ENCODE measurements at places on chromosomes 1 and 21.
A peak's percentile ranks its signal among the peaks of the same experiment; 100 is the strongest.

DNA sequence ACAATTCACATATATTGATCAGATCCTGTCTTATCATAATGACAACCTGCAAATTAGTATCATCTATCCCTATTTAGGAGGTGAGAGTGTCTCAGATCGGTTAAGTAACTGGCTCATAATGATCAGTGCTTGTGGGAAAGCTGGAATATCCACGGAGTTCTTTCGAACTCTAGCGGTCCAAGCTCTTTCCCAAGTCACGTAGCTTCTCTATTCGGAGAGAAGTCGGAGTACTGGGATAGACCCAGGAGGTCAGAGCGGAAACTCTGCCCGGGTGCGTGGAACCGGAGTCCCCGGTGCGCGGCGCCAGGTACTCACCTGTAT, 339 bp downstream of the PTGS2 start:
- DNase-seq: no peak

- no peak for DNase-seq
Observed at GRCh38 chr1:203681739-203682138, 55.1 kb downstream of the ATP2B4 start.

DNA sequence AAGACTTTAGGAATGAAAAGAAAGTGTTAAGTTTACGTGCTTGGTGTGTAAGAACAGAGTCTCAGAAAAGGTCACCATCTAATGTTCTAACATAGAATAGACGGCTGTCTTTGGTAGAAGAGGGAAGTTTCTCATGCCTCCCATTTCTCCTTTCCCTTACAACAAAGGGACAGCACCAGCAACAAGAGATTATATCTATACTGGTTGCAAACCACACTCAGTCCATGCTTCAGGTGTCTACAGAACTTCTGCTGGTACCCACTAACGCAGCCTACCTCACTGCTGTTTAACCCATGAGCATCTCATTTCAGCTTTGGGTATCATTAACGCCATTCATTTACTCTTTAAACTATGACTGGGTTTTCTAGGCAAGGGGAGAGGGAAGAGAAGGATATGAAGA, 9.2 kb upstream of the ITPKB start:
- DNase-seq: no peak

GRCh38 chr1:6343506-6344405, 49.8 kb downstream of the ACOT7 start:
- peak; percentile 92 for DNase-seq

DNA sequence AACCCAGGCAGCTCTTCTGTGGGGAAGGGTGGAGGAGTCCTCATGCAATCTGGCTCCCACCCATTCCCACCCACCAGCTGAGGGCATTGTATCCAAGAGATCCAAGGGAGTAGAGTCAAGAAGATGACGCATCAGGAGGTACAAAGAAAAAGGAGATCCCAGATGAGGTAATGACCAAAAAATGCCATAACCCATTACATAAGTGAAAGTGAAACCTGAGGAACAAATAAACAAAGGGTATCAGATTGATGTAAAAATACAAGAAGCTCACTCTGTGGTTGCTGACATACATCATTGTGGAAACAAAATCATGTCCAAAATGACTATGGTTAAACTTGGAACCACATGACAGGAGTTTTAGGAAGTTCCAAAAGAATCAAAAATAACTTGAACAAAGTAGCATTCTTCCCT, 42.5 kb downstream of the CCN1 start:
- DNase-seq: peak; percentile 43

GRCh38 chr1:39753132-39754025, 14.7 kb downstream of the PPIE start:
- no peak for DNase-seq

GRCh38 chr21:38389896-38390295, 108.4 kb downstream of the ERG start:
- no peak for DNase-seq

DNA sequence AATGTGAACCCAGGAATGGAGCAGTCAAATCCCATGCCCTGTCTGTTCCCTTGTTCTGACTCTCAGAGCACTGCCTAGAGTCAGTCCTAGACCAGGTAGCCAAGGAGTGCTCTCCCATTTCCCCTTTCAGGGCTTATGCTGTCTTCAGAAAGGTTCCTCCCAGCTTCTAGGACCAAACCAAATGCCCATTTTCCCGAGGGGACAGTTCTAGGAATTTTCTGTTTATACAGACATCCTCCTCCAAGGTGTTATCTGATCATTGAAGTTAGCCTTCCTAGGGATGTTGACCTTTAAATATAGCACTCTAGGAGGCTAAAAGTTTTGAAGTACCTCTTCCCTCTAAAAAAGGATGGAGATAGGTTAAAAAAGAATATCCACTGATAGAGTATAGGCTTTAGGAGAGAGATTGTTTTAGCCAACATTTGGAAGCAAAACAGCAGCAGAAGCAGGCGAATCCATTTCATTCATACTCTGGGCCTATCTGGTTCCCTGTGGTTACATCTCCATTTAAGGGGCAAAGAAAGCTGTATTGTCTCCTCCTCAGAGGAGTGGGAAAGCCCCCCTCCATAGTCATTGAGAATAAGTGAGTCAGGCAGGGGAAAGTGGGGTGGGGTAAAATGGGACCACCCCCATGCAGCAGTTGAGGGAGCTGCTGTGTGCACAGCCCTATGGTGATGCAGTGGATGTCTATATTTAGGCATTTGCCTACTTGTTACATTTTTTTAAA, 126.5 kb downstream of the SPATA46 start:
- no peak for DNase-seq

DNA sequence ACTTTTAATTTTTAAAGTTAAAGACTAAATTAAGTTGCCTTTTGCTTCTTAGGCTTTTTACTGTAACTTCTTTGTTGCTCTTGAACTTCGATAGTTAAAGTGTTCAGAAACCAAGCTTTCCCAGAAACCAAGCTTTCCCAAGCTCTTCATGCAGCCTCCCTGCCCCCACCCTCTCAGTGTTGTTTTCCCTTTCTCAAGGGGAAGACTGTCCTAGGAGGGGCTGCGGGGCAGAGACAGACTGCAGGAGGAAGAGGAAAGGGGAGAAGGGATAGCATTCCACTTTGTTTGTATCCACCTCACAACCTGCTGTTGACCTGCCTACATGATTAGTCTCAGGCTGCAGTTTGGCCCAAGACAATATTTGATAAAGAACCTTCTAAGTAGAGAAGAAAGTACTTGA, 39.0 kb upstream of the DIPK1A start:
- no peak for DNase-seq

DNA sequence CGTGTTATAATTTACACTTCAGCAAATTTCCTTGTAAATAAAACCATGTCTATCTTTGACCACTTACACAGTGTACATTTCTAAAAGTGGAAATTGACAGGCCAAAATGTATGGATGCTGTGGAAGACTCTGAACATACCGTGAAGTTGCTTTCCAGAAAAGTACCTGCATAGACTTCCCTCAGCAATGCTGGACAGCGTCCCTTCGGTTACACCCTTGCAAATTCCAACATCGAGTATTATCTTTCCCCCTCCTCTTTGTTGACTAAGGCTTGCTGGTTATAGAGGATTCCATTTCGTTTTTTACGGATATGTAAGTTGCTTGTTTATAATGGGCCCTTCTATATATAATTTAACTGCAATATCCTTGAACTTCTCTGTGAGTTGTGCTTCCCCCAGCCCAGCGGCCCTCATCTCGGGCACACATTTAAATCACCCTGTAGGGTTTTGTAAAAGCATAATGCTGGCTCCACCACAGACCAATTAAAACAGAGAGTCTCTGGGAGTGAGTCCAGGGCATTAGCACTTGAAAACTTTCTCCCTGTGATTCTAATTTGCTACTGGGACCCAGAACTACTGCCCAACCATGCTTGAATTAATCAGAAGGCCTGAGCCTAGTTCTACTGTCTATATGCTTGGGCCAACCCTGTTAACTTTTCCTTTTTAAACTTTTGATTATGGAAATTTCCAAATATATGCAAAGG, 230.3 kb downstream of the GRIK3 start:
- no peak for DNase-seq

DNA sequence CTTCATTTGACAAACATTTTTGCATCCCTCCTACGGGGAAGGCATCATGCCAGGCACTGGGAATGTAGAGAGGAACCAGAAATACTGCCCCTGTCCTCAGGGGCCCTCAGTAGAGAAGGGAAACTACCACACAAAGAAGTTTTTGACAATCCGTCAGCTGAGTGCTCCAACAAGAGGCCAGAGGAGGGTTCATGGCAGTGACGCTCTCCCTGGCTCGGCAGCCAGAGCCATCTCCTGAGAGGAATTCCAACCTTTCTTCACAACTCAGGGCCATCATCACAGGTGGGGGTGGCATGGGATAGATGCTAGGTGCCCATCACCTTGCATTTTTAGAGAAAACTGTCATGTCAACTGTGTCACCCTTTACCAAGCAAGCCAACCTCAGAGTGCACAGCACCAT, 154.1 kb downstream of the HIVEP3 start:
- DNase-seq: no peak

GRCh38 chr1:34371829-34372532, 195.3 kb downstream of the C1orf94 start:
- no peak for DNase-seq

DNA sequence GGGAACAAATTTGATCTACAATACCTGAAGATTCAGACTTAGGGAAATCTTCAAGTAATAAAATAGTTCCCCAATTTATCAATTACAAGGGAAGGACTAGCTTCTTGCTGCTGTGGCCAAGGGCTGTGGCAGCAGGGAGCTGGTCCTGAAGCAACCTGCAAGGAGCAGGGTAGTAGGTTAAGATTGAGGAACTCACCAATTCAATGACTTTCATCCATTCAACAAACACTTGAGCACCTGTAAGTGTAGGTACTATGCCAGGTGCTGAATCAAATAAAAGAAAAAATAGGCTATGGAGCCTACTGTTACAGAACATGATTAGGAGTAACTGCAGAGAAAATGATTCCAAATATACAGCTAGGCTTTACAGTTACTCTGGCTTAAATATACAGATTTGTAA, 64.2 kb upstream of the RBM34 start:
- no peak for DNase-seq

- peak; percentile 89 for DNase-seq
Observed at GRCh38 chr1:65820983-65821382, 28.3 kb downstream of the PDE4B start.
